Natural killer cell (primary cell): ENCODE measurements at places on chromosomes 12 and 14.

- no peak for DNase-seq
Measured at GRCh38 chr14:47778631-47779030, 103.2 kb upstream of the MDGA2 start.

DNA sequence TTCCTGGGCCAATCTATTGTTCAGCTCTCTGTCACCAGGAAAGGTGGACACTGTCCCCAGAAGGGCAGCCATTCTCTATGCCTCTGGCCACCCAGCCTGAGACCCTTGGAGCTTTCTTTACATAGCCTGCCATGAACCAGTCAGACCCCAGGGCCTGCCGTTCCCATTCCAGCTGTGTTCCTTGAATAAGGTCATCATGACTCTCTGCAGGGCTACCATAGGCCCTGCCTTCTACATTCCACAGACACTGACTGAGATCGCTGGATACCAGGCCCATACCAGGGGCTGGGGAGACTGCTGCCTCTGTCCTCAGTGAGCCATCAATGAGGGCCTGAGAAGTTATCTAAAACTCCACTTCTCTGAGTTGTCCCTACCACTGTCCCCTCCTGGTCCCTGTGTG is 75.5 kb downstream of the SYNE3 start:
- no peak for DNase-seq

DNA sequence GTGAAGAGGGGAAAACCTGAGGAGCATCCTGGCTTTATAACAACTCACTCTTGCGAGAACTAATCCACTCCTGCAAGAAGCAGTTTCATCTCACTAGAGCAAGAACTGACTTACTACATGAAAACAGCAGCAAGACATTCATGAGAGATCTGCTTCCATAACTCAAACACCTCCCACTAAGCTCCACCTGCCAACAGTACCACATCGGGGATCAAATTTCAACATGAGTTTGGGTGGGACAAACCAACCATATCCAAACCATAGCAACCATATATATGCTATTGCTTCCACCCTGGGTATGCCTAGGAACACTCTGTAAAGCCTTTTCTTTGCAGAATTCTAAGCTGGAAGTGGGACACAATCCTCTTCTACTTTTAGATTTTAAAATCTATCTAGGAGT is 13.9 kb upstream of the AVPR1A start:
- DNase-seq, result no peak

DNA sequence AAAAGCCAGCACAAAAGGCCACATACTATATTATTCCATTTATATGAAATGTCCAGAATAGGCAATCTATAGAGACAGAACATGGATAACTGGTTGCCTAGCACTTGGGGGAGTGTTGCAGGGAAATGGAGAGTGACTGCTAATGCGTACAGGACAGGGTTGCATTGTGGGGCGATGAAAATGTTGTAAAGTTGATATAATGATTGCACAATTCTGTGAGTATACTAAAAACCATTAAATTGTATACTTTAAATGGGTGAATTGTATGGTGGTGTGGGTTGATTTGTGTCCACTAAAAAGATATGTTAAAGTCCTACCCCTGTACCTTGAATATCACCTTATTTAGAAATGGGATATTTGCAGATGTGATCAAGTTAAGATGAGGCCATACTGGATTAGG is 7.0 kb upstream of the CAPRIN2 start:
- DNase-seq, result no peak

DNA sequence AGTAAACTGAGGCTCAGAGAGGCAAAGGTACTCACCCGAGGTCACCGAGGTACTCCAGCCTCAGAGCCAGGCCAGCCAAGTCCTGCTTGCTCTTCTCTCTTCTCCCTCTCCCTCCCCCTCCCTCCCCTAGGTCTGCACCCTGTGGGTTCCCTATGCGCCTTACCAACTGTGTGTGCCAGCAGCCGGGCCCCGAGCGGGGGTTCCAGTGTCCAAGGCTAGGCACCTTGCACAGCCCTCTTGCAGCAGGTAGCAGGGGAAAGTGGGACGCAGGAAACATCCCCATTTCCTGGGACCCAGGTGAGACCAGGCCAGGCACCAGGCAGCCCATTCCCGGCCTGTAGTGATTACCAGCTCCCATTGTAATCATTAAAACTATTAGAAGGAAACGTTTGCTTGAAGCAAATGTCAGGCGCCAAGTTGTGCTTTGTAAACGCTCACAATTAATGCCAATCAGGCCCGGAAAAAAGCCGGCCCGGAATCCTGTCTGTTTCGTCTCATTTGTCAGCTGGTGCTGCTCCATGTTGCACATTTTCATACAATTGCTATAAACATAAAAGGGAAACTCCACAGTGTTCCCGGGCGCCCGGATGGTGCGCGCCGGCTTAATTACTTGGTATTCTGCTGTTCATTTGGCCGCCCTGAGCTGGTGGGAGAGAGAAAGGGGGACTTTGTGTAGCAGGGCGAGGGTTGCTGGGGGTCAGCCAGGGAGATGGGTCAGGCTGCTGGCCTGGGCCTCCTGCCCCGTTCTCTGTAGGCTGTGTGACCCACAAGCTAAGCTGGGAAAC is 11.9 kb downstream of the FAM222A start:
- no peak for DNase-seq

- no peak for DNase-seq
Measured at GRCh38 chr14:42563313-42563712, 956.6 kb downstream of the LRFN5 start.

DNA sequence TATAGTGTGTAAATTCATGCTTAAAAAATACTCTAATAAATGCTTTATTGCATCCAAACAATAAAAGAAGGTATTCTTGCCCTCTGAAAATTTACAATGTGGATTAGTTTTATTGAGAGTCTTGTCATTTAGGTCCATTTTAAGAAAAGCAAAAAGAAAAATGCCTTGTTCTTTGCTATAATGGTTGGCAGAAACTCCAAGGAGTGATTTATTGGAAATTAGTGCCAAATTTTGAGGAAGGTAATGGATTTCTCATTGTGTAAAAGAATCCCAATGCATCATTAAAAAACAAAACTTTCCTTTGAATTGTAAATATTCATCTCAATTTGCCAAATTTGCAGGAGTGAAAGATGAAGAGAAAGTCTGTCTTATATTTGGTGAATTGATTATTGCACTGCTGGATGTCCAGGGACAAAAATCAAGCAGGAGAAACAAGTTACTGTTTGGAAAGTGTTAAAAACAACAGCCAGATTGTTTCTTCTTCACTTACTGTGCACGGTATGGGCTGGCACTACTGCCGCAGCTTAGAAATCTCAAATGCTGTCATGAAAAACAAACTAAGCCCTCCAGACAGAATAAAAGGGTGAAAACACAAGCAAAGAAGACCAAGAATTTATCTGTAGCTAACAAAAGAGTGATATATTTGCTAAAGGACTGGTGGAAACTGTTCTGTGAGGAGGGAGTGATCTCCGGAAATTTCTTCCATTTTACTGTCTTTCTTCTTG is 511.7 kb downstream of the TMTC2 start:
- no peak for DNase-seq

- DNase-seq, result no peak
Measured at GRCh38 chr12:54161481-54162437, 27.0 kb downstream of the SMUG1 start.

- DNase-seq, result no peak
Measured at GRCh38 chr12:131755305-131756113, 44.6 kb downstream of the SFSWAP start.

GRCh38 chr14:88303041-88303440 is 20.0 kb downstream of the KCNK10 start:
- DNase-seq, result no peak

GRCh38 chr12:115922952-115923564 is 354.4 kb downstream of the MED13L start:
- no peak for DNase-seq

DNA sequence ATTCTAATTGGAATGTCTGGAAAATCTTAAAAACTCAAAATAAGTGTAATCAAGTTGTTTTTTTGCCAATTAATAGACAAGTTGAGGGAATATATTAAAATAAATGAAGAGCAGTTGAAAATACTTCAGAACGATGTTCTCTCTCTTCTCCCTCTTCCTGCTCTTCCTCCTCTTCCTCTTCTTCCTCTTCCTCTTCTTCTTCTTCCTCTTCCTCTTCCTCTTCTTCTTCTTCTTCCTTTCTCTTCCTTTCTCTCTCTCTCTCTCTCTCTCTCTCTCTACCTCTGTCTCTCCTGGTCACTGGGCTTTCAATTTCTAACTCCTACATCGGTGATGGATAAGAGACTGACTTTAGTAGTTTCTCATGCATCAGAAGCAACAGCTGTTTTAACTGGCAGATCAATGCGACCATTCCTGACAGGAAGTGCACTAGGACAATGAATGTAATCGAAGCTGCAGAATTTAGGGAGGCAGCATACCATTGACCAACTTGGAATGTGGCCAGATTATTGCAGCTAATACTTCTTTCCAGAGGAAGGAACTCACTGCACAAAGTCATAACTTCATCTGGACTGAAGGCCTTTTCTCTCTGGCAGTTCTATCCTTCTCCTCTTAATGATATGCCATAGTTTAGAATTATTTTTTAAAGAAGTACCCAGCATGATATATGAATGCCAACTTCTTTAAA is 13.8 kb upstream of the TMTC2 start:
- no peak for DNase-seq

DNA sequence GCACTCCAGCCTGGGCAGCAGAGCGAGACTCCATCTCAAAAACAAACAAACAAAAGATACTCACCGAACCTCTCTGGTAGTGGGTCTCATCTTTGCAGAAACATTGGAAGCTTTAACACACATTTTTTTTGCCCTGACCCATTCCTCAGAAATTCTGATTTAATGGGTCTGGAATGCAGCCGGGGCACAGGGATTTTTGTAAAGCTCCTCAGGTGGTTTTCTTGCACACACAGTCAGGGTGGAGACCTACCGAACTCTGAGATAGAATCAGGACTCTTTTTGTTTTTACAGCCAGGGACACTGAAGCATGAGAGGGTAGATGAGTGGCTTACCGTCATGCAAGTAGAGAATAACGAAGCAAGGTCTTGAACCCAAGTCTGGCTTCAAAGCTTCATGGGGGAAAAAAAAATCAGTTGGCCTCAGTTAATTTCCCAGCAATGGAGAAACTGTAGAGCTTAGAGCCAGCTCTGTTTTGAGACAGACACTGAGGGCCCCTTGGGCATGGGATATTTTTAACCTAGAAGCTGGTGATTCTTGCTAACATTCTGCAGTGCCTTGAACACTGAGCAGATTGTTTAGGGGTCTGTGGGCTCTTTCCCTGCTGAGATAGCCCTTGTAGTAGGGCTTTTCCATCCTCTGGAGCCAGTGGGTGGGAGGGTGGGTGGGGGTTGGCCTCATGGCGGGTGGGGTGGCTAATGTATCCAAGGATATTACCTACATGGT is 4.8 kb downstream of the RNU4-2 start:
- no peak for DNase-seq

DNA sequence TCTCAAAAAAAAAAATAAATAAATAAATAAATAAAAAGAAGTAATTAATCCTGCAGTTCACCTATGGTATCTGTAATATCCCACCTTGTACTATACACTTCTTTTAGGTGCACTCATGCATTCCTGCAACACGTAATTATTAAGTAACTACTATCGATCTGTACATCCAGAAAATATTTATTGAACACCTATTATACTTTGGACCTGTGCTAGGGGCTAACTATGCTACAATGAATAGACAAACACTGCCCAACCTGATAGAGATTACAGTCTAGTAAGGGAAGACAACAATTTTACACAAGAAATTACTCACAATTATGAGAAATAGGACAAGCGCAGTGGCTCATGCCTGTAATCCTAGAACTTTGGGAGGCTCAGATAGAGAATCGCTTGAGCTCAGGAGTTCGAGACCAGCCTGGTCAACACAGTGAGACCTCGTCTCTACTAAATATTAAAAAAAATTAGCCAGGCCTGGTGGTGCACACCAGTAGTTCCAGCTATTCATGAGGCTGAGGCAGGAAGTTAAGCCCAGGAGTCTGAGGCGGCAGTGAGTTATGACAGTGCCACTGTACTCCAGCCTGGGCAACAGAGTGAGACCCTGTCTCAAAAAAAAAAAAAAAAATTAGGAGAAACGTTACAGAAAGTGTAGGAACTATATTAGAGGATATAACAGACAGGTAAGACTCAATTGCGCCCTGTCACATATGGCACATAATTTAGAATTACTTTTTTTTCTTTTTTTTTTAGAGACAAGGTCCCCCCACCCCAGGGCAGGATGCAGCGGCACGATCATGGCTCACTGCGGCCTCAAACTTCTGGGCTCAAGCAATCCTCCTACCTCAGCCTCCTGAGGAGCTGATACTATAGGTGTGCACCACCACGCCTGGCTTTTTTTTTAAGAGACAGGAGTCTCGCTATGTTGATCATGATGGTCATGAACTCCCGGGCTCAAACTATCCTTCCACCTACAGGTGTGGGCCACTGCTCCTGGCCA is 1.2 kb downstream of the NRDE2 start:
- DNase-seq, result no peak

DNA sequence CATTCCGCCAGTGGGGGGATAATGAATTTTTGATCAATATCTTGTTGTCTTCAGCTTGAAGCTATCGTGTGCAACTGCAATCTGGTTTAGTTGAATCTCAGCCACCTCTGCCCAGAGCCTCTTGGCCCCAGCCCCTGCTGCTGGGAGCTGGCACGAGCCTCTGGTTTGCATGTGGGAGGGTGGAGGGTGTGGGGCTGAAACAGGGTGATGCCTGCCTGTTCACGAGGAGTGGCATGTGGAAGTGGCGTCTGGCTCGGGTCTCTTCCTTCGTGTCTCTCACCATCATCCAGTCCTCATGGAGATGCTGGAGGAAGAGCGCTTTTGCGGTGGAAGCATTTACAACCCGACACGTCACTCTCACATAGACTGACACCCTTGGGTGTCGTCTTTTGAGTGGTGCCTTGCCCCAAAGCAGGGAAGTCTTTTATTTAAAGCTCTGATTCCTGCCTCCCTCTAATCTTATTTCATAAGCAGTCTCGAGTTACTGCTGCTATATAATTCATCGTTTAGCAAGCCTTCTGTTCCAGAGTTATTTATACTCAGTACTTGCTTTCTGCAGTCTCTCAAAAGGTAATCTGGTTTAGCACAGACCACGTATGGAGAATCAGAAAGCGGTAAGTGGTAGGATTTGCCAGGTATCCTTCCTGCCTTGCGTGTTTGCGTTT is 64.5 kb downstream of the AACS start:
- no peak for DNase-seq

GRCh38 chr12:20101046-20101445 is 267.3 kb upstream of the PDE3A start:
- DNase-seq, result no peak

DNA sequence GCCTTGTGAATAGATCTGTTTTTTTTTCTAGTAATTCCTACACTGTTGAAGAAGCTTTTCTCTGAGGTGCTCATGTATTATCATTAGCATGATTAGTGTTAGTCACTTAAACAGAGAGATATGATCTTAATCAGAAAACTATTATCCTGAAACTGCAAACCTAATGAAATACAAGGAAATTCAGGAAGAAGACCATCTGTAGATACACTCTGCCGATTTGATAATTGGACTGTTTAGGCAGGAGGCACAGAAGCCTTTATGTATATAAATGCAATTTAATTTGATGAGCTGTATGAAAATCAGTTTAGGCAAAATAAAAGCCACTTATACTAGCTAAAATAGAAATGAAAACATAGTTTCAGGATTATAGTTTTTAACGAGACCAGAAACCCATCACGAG is 23.3 kb downstream of the PDZRN4 start:
- DNase-seq, result no peak
